ENCODE measurements at places on chromosomes 6 and 20. TPM values are rescaled to one million over a fixed set of nuclear protein-coding genes. Genes with fewer than 3 reads are reported as not detected.

Gene SLCO4A1
- total RNA-seq = 1.8 TPM

- no peak for DNase-seq
These were observed 208.0 kb upstream of the EXOC2 start for GRCh38 chr6:900716-901605.

DNA sequence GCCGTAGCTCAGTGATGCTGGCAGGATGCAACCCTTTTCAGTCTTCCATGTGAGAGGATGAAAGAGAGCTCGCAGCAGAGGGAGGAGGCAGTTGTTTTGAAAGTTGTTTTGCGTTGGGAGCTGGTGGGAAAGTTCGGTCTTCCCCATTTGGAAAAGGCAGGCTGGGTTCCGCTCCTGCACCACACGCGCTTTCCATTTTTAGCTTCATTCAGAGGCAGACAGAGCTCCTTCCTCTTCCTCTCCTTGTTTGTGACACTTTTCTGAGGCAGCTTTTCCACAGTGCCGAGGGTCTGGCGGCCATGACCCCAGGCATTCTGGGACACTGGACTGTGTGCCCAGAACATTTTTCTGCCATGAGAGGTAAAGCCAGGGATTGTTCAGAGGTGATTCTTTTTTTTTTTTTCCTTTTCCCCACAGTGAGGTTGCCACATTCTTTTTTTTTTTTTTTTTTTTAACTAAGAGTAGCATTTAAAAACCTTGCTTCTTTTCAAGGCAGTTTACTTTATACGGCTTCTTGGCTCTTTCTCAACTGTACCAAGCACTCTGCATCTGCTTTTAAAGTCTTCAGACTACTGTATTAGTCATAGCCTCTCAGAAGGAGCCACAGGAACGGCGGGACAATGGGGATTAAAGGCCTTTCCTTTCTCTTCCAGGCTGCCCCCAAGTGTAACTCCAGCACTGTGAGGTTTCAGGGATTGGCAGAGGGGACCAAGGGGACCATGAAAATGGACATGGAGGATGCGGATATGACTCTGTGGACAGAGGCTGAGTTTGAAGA, 1.6 kb downstream of the PRDM1 start:
- no peak for DNase-seq

- no peak for DNase-seq
These were observed 810.2 kb downstream of the MAFB start for GRCh38 chr20:39878809-39879208.

Gene CNR1
- total RNA-seq = not detected

DNA sequence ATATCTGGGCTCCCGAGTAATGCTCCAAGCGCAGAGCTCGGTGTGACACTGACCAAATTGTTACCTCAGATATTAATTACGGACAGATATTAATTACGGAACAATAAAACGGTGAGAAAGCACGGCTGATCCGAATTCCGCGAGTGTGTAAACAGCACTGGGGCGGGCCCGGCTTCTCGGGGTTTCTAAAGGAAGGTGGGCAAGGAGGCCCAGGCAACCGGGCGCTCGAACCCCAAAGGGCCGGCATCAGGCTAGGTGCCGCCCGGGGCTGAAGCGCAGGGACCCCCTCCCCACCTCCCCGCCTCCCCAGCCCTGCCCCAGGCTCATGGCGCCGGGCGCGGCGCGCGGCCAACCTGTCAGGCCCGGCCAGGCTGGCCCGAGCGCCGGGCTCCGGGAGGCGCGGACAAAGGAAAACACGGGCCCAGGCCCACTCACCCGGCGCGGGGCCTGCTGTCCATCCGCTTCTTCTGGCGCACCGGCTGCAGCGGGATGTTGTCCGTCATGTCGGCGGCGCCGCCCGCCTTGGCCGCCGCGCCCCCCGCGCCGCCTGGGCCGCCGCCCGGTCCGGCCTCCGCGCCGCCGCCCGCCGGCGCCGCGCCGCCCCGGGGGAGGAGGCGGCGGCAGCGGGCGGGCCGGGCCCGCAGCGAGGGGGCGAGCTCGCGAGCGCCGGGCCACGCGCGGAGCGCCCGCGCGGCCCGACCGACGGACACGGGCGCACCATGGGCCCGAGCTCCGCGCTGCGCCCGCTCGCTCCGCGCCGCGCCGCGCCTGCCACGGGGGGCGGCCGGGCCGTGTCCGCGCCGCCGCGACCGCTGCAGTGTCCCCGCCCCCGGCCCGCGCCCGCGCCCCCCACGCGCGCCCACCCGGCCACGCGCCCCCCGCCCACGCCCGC, at the start of gene ATP9A:
ATP9A (minus strand) TSS at position 524 of the 892 bp plus-strand sequence; CDS start at position 503, 21 bp downstream.
- no peak for DNase-seq

DNA sequence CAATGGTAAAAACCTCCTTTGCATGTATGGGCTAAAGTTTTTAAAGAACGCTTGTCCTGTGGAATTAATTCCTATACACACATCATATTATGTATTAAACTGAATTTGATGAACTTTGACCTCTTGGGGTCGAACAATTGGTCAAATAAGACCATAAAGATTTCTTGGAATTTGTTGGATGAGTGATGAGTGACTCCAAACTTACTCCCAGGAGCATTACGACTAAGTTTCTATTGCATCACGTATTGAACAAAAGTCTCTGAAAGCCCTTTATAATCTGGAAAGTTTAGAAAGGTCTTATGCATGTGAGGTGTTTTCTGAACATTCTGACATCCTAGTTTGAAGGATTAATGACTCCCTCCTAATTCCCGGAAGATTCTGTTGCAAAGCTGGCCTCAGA, 126.9 kb upstream of the BMP5 start:
- DNase-seq = no peak

GRCh38 chr6:40350747-40351217, 236.4 kb downstream of the LRFN2 start:
- DNase-seq = no peak

DNA sequence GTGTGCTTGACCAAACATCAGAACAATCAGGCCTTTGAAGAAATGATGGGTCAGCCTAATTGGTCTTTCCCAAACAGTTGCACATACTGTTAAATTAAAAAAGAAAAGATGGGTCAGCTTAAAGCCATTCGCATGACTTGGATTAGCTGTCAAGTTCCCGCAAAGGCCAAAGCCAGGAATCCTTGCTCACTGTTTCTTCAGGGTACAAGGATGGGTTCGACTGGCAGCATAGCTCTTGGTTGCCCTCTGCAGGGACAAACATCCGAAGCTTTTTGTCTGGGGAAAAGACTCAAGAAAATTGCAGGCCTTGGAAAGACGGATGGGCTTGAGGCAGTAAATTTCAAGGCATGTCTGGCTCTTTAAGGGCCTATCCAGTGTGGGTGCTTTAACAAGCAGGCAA, 168.0 kb downstream of the HDGFL1 start:
- DNase-seq = no peak

- DNase-seq = no peak
These were observed 31.4 kb downstream of the AFDN start for GRCh38 chr6:167858086-167858591.

GRCh38 chr6:10431423-10432164, 16.7 kb upstream of the TFAP2A start:
- DNase-seq = no peak

GRCh38 chr6:37680668-37681067, 17.0 kb downstream of the MDGA1 start:
- DNase-seq = no peak
